ENCODE measurements at places on chromosomes 7 and 10.

GRCh38 chr7:139494835-139495579 is 11.5 kb upstream of the KLRG2 start:
- no peak for DNase-seq

- no peak for DNase-seq
Observed at GRCh38 chr10:94264085-94264484, 98.7 kb downstream of the NOC3L start.

GRCh38 chr7:116417593-116418345 is 81.8 kb upstream of the CAV2 start:
- no peak for DNase-seq

GRCh38 chr7:55912748-55913158 is 25.5 kb downstream of the ZNF713 start:
- DNase-seq, result no peak

DNA sequence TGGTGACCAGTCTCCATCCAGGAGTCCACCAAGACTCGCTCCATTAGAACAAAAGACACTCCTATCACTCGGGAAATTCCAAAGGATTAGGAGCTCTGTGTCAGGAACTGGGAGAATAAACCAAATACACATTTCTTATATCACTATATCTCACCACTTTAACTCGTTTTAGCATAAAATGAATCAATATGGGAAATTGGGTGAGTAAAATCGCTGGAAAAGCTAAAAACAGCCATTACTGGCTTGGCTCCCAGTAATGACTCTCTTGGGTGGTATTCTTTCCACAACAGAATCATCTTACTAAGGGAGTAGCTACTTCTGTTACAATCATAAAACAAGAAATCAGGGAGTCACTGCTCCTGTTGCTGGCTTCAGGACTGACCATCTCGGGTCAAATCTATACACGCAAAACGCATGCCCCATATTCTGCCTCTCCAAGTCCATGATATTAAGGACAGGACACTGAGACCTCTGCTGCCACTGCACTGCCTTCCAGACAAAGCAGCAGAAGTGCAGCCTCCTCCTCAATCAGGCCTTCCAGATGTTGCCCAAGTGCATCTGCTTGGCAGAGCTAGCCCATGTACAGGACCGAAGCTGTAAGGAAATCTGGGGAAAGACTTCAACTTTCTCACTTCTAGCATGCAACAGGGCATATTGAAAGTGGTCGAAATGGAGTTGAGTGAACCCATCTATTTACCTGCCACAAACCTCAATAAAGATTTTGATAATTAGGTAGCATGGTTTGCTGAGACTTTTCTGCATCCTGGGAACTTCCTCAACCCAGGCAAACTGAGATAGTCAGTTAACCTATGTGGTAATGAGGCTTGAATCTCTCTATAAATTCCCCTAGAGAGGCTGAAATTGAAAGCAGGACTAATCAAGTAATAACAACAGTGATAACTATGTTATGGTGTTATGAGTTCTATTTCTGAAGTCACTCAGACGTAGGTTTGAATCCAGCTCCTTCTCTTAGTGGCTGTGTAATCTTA is 14.4 kb upstream of the PANK1 start:
- DNase-seq, result peak; percentile 90

DNA sequence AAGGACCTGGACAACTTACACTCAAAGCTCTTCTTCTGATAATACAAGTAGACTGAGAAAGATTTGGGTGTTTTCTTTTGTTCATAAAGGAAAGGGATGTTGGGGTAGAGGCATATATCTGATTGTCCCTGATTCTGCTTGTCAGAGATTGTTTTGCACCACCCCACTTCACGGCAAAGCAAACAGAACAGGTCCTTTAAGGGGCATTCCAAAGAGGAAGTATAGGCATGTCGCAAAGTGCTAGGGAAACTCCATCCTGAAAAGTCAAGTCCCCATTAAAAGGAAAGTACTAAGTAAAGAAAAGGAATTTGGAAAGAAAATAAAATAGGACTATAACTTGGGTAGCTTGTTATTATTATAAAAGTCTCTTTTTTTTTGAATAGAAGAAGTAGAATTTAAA is 233.0 kb downstream of the DNAJB9 start:
- no peak for DNase-seq

DNA sequence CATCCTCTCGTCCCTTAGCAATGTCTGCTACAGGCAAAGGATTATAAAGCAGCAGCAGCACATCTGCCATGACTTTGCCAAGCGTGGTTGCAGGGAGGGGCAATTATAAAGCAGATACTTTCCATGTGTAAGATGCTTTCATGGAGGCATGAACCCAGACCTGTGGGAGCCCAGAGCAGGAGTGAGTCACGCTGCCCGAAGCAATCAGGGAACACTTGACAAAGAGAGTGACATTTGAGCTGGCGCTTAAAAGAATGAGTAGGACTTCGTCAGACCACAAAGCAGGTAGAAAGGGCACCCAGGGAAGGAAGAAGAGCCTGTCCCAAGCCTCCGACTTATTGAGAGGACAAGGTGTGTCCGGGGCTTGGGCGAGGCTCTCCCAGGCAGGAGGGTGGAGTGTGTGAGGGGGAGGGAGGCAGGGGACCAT is 147.2 kb downstream of the MYOF start:
- no peak for DNase-seq

GRCh38 chr10:118922226-118922625 is 107.3 kb upstream of the NANOS1 start:
- no peak for DNase-seq

DNA sequence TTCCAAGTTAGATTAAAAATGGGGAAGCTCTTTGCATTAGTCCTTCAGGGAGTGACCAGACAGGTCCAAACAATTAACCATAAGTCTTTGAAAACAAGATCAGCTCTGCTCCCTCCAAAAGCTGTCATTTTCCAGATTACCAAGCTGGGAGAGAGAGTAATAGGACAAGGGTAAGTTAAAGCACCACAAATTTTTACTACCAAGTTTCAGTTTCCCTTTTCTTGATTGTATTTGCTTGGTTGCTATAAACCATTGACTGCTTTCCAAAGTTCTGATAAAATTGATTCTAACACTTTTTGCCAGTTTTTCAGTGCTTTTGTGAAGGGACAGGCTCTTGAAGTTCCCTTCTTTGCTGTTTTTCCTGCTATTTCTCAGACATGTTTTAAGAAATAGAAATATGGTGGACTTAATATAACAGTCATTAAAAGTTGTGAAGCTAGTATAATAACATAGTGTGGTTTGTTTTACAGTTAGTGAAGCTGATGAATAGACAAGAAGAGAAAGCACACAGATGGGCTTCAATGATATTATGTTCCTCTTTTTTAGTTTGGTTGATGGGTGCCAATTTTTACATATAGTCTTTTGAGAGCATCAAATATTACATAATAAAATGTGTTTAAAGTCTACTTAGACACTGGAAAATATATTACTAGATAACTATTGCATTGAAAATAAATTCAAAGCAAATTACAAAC is 40.0 kb upstream of the ZNF365 start:
- DNase-seq, result no peak

- DNase-seq, result no peak
Observed at GRCh38 chr10:9657530-9657929, 1360.1 kb upstream of the CELF2 start.

GRCh38 chr10:92074126-92074887 is 150.7 kb downstream of the BTAF1 start:
- DNase-seq, result no peak

DNA sequence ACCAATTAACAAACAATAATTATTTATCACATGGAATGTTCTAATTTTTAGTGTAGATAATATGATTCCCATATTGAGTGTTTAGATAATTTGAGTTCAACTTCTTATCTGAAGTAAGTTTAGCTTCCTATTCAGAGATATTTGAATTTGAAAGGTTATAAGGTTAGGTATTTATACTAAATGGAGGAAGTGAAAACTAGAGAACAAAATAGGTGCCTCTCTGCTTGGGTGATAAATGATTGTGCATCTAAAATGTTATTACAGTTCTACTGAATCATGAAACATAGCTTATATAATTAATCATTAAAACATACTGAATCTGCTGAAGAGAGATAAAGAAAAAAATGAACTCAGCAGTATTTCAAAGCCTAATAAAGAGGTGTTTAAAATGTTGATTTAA is 1174.3 kb downstream of the XPNPEP1 start:
- no peak for DNase-seq

DNA sequence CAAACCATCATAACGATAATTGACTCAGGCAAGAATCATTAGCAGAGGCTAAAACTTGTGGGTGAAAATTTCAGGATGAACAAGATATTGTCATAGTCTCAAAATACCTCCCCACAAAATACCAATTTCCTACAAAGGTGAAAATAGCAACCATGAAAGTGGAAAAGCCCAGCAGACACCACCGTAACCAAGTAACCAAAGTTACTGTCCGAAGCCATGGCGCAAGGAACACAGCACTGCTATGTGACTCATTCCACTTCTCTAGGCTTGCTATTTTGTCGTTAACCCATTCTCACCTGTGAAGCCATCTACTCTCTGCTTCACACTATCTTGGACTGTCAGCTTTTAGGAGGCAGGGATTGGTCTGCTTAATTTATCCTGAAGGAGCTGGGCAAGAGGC is 113.8 kb upstream of the CACUL1 start:
- no peak for DNase-seq

- no peak for DNase-seq
Observed at GRCh38 chr7:18558910-18559309, 63.4 kb downstream of the HDAC9 start.

DNA sequence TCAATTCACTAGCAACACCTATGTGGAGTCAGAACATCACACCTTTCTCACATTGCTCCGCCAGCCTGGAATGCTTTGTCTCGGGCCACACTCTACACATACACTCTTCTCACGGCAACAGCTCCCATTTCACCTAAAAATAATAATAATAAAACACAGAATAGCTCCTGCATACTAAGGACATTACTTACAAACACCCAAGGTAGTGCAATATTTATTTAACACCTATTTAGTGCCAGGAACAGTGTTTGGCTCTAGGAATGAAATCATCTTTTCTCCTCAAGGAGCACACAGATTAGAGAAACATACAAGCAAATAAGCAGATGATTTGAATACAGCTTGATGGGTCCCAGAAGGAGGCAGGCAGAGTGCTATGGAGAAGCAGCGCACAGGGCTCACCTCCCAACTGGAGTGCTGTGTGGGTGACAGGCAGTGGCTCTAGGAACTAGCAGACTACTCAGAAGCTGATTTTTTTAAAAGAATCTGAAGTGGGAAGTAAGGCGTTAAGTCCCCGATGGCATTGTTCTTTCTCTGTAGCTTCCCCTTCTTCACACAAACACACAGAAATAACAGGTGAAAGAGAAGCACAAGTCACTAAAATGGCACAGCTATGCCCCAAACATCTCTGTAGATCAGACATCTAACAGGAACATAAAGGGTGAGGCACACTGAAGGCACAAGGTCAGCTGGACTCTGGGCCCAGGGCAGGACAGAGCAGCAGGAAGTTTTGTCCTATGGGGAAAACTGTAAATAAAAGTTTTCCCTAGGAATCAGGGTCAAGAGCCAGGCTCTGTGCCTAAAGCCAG is 16.7 kb downstream of the USP6NL start:
- no peak for DNase-seq

GRCh38 chr10:88512599-88512998 is 70.5 kb downstream of the RNLS start:
- no peak for DNase-seq

Data from fibroblast of skin of left quadriceps (primary cell).